ENCODE measurements at places on chromosomes 13 and 19.

- DNase-seq = no peak
Measured at GRCh38 chr13:98989469-98990235, 11.8 kb upstream of the DOCK9 start.

- no peak for DNase-seq
Measured at GRCh38 chr19:9793071-9793591, 24.6 kb upstream of the ZNF846 start.

GRCh38 chr13:29164116-29164515 lies 344.0 kb downstream of the MTUS2 start:
- DNase-seq = no peak

GRCh38 chr19:2503521-2504109 lies 27.7 kb downstream of the GADD45B start:
- peak; percentile 47 for DNase-seq

DNA sequence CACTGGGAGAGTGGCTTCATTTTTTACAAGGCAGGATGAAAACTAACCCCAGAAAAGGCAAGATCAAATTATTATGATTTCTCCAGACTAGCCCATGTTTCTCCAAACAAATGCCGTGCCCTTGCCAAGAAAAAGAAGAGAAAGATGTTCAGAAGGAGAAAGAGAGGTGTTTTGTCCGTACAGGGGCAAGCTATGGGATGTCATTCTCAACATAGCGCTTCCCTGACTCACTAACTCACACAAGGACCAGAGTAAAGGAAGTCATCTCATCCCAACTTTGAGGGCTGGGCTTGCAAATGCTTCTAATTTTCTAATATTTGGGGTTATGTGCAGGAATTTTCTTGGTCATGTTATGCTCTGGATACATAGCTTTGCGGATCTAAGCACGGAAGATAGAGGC lies 224.2 kb upstream of the MAB21L1 start:
- no peak for DNase-seq

GRCh38 chr13:93552596-93552995 lies 326.0 kb downstream of the GPC6 start:
- DNase-seq = no peak
